A549 treated with GW870086 at 1 μM for 4 hours (cell line): ENCODE measurements at places on chromosomes 3 and 15. TPM values are rescaled to one million over a fixed set of nuclear protein-coding genes. Genes with fewer than 3 reads are reported as not detected.

Gene STARD9
- 1.6 to 2.0 TPM (median 1.7 TPM) in 5 replicates for total RNA-seq

Gene FBXW12
- not detected in 5 replicates for total RNA-seq

Gene RAB6B
- 1.9 to 3.3 TPM (median 2.7 TPM) in 5 replicates for total RNA-seq

Gene GPR62
- not detected in 5 replicates for total RNA-seq

Gene STXBP5L
- not detected in 5 replicates for total RNA-seq

Gene TMOD3
- 49.0 to 76.3 TPM (median 66.4 TPM) in 5 replicates for total RNA-seq
